ENCODE measurements at places on chromosomes 6 and 20. TPM values are rescaled to one million over a fixed set of nuclear protein-coding genes. Genes with fewer than 3 reads are reported as not detected.

GRCh38 chr6:168623736-168624135 is 182.8 kb downstream of the SMOC2 start:
- no peak for DNase-seq

The ZFP57 gene
- total RNA-seq = not detected

GRCh38 chr20:5703681-5704101 is 46.5 kb upstream of the SHLD1 start:
- no peak for DNase-seq

The COL21A1 gene
- total RNA-seq = not detected

The SMAP1 gene
- total RNA-seq = 18.4 TPM

The HLA-DRB1 gene
- total RNA-seq = not detected

DNA sequence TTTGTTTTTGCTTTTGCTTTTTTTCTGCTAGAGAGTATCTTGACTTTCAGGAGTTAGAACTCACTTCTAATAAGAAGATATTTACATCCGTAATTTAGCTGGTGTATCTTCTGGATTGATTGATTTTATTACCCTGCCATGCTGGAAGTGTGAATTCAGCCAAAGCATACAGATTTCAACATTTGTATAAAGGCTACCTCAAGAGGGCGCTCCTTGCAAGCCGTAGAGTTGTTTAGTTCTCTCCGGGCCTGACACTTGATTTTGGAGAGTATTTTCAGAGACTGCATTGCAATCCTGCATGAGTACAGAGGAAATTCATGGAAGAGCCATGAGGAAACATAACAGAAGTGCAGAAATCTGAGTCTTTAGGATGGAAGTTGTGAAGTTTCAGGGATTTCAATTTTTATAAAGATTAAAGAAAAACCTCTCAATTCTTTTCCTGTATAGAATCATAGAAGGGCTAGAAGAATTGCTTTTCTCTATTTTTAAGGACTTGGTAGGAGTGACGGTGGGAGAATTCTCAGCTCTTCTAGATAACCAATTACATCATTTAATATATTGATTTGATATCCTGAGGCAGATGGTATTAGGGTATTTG is 66.7 kb upstream of the TIAM2 start:
- DNase-seq = peak; percentile 83

GRCh38 chr6:20167601-20168000 is 44.7 kb downstream of the MBOAT1 start:
- no peak for DNase-seq

DNA sequence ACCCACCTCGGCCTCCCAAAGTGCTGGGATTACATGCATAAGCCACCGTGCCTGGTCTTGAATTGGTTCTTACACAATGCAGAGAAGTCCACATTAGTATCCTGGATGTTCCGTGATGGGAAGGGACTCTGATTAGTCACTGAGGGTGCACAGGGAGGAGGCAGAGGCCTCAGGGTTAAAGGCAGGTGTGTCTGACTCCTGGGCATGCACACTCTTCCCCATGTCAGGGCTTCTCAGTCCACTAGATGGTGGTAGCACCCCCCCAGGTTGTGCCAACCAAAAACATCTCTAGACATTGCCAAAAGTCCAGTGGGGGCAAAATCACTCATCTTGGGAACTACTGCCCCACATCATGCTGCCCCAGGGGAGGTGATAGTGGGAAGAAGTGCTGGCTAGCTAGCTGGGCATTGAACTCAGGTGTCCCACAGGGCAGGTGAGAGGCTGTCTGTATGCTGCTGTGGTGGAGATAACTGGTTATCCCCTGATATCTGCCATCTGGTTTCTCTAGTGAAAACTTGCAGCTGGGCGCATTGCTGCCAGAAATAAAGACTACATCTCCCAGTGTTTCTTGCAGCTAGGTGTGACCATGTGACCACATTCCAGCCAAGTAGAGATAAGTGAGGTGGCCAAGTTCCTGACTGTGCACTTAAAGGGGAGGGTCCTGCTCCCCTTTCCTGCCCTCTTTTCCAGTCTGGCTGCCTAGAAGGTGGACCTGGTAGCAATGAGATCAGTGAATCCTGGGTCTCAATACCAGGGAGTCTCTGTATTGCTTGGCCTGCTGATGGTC is 8.4 kb upstream of the NSFL1C start:
- DNase-seq = no peak

The LPA gene
- not detected for total RNA-seq

GRCh38 chr6:104710543-104711335 is 149.0 kb downstream of the HACE1 start:
- DNase-seq = no peak

- DNase-seq = no peak
Measured at GRCh38 chr6:153334121-153334520, 203.0 kb upstream of the RGS17 start.

The KIAA0408 gene
- 1.4 TPM for total RNA-seq

DNA sequence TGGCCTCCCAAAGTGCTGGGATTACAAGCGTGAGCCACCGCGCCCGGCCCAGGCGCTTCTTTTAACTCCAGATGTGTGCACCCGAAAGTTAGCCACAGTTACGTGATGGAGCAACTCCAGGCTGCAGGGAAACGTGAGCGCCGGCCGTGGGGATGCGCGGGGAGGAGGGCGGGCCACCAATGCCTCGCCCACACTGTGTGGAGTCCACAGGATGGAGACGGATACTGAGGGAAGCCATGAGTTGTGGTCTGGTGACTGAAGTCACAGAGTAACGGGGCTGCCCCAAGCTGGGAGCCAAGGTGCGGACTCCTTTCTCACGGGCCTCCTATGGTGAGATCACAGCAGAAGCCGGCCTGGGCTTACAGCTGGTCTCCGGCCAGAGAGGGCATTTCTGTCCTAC is 23.2 kb downstream of the YTHDF1 start:
- no peak for DNase-seq
